ENCODE measurements at places on chromosomes 3 and 15. TPM values are rescaled to one million over a fixed set of nuclear protein-coding genes. Genes with fewer than 3 reads are reported as not detected.
A peak's percentile ranks its signal among the peaks of the same experiment; 100 is the strongest.

Gene XXYLT1
- total RNA-seq, result 14.6 TPM

Gene GOLGA8N
- 68.0 TPM for total RNA-seq

DNA sequence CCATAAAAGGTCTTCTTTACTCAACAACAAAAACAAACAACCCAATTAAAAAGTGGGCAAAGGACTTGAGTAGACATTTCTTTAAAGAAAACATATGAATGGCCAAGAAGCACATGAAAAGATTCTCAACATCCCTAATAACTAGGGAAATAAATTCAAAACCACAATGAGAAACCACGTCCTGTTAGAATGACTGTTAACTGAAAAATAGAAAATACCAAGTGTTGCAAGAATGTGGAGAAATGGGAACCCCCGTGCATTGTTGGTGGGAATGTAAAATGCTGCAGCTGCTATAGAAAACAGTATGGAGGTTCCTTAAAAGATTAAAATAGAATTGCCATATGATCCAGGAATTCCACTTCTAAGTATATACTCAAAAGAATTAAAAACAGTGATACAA is 34.8 kb downstream of the NMNAT3 start:
- no peak for DNase-seq

- peak; percentile 35 for DNase-seq
Measured at GRCh38 chr3:13543253-13543652, 5.7 kb upstream of the FBLN2 start.

GRCh38 chr3:170037463-170038433 is at the start of gene GPR160:
Gene GPR160, plus strand, starts transcription at chr3:170037995. Its CDS starts 45,978 bp downstream, at chr3:170083973.
- peak; percentile 87 for DNase-seq

- DNase-seq, result no peak
Measured at GRCh38 chr15:75097939-75098338, 74.5 kb downstream of the PPCDC start.

- DNase-seq, result no peak
Measured at GRCh38 chr15:36896949-36897348, 203.4 kb downstream of the MEIS2 start.

DNA sequence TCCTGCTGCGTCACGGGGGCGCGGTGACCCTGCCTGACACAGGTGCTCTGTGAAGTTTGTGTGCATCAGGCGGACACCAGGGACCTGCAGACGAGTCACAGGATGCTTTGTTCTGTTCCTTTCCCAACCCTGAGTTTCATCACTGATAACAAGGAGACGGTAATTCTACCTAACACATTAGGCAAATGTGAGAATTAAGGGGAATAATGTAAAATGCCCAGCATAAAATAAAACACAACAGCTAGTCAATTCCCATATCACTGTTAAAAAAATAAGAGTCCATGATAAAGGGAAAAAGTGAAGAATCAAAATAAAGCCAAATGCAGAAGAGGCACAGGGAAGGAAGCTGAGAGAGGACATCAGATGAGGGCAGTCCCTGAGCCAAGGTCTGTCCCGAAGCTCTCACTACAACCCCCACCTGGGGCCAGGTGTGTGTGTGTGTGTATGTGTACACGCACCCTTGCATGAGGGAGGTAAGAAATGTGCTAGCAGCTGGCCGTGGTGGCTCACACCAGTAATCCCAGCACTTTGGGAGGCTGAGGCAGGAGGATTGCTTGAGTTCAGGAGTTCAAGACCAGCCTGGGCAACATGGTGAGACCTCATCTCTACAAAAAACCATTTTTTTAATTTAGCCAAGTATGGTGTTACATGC is 27.5 kb downstream of the PLA2G4D start:
- DNase-seq, result no peak

DNA sequence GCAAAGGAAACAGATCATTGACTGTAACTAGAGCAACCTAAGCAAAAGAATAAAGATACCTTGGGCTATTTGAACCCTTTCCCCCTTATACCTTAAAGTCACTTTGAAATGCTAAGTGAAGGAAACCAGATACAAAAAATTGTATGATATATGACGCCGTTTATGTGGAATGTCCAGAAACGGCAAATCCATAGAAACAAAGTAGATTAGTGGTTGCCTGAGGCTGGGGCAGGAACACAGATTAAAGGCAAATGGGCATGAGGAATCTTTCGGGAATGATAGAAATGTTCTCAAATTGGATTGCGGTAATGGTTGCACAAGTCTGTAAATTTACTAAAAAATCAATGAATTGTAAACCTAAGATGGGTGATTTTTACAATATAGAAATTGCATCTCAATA is 160.1 kb upstream of the CCDC54 start:
- no peak for DNase-seq
